Omental fat pad (tissue), 4 donors: ENCODE measurements at places on chromosomes 2 and 18.

DNA sequence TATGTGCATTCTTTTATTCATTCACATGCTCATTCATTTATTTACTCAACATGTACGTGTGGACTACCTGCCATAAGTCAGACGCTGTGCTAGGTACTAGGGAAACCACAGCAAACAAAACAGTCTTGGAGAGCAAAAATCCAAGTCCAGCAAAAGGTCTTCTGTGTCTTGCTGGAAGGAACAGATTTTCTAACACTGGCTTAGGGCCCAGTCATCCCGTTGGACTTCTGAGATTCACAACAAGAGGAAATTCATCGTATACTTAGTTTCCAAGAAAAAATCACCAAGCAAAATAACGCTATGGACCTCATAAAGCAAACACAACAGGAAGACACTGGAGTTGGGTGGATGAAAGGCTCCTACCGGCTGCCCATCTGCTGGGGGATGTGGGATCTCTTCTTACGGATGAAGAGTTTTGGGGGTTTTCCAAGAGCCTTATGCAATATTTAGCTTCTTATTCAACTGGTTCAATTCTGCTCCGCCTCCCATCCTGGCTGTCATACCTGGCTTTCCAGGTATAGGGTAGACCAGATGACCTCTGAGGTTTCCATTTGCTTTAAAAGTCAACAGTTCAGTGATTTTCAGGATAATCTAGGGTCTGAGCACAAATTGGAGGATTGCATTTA is 262.7 kb downstream of the HAUS1 start:
- DNase-seq, result no peak

DNA sequence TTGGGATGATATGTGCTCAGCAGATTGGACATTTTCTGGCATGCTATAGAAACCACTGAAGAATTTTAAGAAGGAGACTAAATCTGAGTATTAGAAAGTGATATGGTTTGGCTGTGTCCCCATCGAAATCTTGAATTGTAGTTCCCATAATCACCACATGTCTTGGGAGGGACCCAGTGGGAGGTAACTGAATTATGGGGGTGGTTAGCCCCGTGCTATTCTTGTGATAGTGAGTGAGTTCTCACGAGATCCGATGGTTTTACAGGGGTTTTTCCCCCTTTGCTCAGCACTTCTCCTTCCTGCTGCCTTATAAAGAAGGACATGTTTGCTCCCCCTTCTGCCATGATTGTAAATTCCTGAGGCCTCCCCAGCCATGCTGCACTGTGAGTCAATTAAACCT is 535.9 kb upstream of the VRK2 start:
- no peak for DNase-seq

- DNase-seq, result no peak
Measured at GRCh38 chr2:203824603-203825002, 43.0 kb upstream of the CTLA4 start.

DNA sequence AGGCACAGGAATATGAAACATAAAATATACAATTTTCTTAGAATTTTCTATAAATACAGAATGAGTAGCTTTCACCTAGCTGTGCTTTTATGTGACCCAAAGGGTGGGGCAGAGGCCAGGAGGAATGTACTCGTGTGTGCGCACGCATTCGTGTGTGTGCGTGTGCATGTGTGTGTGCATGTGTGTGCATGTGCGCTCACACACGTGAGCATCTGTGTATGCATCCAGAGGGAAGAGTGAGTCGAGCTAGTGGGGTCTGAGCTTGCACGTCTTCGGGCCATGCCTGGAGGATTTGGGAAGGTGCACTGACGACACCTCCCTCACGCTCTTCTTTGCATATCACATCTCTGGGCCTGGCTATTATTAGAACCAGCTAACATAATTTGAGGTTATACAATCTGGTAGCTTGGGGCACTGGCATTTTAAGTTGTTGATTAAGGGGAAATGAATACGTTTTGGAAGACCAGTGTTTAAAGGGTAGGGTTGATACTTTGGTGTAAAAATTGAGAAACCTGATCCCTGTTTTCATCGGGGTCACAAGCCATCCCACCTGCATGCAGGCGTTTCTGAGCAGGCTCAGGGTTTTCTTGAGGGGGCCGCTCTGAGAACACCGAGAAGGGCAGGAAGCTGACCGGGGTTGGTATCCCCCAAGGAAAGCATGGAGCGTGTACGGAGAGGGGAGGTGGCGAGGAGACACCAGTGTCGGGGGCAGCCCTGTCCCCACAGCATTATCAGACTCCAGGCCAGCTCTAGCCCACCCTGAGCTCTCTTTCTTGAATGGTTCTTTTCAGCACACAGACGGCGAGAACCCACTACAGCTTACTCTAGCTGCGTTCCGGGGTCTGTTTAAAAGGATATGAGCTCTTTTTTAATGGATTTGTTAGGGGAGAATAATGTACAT is 85.3 kb downstream of the LRRFIP1 start:
- DNase-seq, result no peak

DNA sequence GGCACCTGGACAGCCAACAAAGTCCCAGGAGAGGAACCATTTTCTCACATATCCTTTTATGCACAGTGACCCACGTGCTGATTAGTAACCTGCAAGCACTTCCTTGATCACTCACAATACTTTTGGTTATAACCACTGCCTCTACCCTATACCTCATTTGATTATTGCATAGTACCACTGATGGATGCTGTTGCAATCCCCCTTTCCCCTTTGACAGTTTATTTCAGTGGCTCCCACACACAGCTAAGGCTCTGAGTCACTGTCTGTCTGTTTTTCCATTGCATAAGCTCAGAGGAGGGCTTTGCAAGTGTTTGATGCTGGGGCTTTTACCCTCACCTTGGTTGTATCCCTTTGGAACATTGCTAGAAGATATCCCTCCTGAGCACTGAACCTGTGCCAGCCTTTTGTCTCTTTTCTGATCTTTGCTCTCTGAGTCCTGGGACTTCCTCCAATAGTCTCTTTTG is 101.7 kb upstream of the RBBP8 start:
- DNase-seq, result no peak

DNA sequence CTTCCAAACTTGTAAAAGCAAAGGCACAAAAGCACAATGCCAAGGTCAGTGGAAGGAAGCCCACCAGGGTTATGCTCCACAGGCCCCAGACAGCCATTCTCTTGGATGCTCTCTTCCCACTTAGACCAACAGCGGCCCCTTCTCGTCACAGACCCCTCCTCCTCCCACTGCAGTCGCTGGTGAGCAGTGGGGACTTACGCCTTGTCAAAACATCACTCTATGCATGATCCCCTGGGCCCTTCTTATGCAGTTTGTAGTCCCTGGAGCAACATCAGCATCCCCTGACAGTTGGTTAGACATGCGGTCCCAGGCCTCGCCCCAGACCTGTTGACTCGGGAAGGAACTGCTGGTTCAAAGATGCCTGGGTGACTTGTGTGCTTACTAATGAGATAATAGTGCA is 376.0 kb upstream of the KLHL29 start:
- no peak for DNase-seq

DNA sequence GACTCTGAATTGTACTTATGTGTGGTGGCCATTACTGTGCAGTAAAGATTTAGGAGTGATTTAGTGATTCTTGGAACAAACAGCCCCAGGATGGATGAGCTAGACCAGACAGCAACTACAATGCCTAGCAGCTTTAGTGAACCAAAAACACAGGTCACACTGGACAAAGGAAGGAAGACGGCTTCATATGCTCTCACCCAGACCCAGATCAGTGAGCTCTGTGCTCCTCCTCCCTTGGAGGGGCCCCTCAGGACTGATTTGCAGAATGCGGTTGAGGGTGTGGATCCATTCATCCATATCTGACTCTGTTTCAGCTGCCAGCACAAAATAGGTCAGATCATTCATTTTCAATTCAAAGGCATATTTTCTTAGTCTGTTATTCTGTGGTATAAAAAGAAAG is 159.7 kb upstream of the CCDC195 start:
- DNase-seq, result no peak

DNA sequence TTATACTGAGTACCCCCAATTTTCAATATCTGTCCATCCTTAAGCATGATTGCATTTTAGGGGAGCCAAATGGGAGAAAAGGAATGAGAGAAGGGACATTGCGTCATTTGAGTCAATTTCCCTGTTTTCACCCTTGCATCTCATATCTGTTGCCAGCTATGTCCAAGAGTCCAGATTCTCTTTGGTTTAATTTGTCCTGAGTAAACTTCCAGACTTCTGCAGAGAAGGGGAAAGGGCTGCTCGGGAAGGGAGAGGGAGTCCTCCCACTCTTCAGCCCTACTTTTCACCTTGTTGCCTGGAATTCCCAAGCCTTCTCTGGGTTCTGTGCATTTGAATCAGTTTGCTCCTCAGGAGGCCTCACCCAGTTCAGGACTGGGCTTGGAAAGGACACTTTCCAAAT is 16.5 kb downstream of the GREB1 start:
- DNase-seq, result no peak

DNA sequence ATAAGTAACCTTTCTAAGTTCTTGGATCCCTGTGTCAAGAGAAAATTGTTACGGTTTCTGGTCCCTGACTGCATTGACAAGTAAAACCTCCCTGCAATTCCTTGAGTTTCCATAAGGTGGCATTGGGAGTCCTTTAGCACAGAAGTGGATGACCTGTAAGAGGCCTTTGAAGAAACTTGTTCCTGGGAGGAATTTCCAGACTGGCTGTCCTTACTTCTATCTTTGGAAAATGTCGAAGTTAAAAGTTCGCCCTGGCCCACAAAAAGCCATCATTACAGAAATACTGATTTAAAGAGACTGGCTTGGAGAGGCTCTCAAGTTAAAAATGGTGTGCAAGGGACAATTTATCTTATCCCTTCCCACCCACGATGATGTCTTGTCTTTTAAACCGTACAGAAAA is 218.4 kb downstream of the CDH20 start:
- no peak for DNase-seq

DNA sequence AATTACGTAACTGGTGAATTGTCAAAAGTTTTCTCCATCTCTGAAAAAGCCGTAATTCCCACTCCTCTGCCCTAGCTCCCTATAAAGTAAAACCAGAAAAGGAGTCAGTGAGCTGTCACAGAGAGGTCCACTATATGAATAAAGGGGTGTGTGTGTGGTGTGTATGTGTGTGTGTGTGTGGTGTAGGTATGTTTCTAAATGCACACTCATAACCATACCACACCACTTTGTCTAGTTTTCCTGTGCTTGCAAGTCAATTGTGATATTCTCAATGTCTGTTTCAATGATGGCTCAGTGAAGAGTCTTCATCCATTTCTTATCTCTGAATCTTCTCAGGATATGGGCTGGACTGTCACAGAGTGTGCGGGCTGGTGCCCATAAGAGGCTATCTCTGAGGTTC is 54.8 kb upstream of the CCDC68 start:
- no peak for DNase-seq

GRCh38 chr18:48053881-48054816 is 123.7 kb upstream of the SMAD2 start:
- no peak for DNase-seq

DNA sequence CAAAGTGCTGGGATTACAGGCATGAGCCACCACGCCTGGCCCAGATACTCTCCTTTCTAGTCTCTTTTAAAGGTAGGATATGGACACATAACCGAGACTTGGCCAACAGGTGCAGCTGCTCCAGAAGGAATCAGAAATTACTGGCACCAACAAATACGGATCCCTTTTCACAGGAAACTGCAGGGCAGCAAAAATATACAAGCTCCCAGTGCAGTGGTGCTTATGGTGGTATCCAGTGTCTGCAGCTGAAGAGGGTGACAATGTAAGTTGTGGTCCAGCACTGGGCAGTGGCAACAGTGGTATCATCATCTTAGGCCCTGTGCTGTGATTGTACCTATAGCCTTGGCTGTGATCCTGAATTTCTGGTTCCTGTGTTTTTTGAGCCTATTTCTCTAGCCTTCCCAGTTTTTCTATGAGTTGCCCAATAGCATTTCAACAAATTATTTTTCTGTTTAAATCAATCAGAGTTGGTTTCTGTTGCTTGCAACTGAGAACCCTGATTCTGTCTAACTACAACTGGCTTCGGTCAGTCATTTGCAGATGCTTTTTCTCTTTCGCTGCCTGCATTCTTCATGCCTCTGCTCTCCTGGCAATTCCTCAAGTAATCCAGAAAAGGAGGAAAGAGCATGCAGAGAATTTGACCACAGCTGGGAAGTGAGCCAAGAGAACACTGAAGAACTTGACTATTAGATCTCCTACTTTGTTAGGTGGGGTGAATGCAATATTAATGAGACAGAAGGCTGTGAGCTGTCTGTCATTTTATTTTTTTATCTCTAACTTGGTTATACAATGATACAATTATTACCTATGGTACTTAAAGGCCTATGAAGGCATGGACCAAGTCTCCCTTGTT is 30.8 kb upstream of the EML4 start:
- no peak for DNase-seq
